ENCODE measurements at places on chromosomes 6 and 20.

DNA sequence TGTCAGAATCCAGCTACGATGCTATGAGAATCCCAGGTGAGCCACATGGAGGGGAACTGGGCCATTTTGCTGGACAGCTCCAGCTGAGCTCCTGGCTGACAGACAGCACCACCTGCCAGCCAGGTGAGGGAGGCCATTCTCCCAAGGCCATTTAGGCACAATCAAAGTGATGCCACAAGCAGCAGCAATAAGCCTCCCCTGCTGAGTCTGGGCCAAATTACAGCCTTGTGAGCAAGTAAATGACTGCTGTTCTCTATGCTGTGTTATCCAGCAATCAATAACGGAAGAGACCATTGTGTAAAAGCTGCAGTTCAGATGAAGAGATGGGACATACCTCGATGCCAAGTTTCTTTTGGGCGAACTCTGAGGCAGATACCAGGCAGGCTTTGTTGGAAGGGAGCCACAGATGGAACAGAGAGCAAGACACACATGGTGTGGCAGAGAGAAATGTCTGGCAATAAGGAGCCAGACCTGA lies 14.0 kb upstream of the SCGN start:
- no peak for DNase-seq

GRCh38 chr20:57124800-57125517 lies 141.5 kb downstream of the BMP7 start:
- no peak for DNase-seq

- DNase-seq, result no peak
These were observed 306.6 kb downstream of the PRKN start for GRCh38 chr6:162421004-162421403.

- DNase-seq, result no peak
These were observed 7.1 kb upstream of the DUSP22 start for GRCh38 chr6:285030-285771.

GRCh38 chr6:79208816-79209215 lies 25.7 kb downstream of the HMGN3 start:
- no peak for DNase-seq

DNA sequence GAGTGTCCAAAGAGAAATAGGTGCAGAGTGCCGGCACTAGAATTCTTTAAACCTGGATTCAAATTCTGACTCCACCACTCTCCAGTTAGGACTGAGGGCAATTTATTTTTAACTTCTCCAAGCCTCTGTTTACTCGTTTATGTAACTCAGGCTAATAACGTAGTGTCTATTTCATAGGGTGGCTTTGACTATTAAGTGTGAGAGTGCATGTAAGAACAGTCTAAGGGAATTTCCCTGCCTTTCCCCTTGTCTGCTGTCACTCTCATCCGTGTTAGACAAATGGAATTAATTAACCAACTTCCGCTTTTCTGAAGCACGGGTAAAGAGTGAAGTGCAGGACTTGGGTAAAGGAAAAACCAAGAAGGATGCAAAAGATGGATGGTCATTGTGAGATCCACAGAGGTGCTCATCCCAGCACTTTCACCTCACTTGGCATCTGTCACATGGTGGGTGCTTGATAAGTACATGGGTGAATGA lies 4.1 kb upstream of the ZKSCAN8 start:
- DNase-seq, result no peak

DNA sequence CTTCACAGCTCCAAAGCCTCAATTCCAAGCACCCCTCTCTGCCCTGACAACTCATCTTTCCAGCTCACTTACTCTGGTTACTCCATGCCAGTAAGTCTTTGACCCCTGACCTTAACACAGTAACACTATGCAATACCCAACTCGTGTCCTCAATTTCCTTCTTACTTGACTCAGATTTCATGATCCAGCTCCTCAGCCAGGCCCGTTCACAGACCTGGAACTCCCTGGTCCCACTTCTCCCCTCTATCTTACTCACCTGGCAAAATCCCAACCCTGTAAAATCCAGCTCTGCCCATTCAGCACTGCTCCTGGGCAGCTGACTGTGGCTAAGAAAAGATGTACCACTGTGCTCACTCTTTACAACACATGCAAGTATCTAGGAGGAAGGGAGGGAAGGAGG lies 7.9 kb downstream of the GNL1 start:
- peak; percentile 29 for DNase-seq

GRCh38 chr6:83613378-83613777 lies 95.5 kb downstream of the SNAP91 start:
- no peak for DNase-seq

- DNase-seq, result no peak
These were observed 53.1 kb downstream of the NINL start for GRCh38 chr20:25532015-25532751.

DNA sequence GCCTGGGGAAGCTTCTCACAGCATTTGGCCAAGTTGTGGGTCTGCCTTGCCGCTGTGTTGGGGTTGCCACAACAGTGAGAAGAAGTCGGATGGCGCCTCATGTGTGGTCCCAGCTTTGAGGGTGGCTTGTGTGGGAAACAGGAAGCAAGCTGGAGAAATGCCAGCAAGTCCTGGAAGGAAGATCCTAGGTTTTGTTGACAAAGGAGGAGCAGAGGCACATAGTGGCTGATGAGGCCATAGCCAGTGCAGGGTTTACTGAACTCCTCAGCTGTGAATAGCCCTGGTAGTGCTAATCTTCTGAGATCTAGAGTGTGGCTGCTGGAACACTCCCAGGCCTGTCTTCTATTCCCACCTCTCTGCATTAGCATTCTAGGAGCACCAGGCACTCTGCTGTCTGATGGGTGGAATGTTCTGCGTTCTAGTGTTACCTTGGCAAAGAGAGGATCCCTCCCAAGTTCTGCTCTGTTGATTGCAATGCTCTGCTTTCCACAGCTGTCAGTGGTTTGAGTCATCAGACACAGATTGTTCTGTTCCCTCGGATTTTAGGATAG lies 25.2 kb downstream of the SNPH start:
- peak; percentile 55 for DNase-seq

DNA sequence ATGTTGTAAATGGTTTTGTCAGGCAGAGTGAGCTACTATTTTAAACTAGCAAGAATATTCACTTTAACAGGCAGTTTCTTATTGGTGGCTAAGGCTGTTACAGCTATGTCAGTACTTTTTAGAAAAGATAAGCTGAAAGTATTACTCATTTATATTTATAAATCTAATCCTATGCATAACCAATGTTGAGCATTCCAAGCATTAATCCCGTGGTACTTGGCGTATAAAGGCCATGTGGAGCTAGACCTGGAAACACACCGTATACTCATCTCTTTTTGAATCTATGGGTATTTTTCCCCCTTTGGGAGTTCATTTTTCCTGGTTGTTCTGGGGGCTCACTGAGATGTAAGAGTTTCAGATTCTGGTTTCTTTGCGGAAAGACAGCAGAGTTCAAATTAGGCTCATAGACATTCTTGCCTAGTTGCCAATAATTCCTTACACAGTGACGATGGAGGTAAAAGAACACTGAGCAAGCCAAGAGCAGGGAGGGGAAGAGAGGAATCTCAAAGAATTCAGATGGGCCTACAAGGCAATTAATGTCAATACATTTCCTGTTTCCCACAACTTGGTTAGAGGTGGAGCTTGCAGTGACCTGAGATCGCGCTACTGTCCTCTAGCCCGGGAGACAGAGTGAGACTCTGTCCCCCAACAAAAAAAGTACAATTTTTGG lies 211.5 kb downstream of the SOX4 start:
- DNase-seq, result no peak

DNA sequence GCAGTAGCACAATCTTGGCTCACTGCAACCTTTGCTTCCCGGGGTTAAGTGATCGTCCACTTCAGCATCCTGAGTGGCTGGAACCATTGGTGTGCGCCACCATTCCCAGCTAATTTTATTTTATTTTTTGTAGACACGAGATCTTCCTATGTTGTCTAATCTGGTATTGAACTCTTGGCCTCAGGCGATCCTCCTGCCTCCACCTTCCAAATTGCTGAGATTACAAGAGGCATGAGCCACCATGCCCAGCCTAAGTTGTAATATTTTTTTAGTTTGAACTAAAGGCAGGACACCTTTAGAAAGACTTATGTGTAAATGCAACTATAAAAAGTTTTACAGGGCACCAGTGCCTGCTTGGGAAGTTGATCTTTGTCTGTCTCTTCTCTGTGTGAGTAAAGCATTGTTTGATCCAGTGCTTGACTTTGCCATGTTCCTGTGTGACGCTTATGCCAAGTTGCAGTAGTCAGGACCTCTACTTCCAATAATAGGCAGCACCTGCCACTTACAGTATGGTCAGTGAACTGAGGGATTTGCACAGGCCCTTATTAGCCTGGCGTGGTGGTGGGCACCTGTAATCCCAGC lies 46.9 kb downstream of the JARID2 start:
- DNase-seq, result no peak

- no peak for DNase-seq
These were observed at the start of gene SMIM28 for GRCh38 chr6:138377844-138378243. Gene SMIM28, plus strand, starts transcription at chr6:138377905. Its CDS starts 168 bp downstream, at chr6:138378073.

DNA sequence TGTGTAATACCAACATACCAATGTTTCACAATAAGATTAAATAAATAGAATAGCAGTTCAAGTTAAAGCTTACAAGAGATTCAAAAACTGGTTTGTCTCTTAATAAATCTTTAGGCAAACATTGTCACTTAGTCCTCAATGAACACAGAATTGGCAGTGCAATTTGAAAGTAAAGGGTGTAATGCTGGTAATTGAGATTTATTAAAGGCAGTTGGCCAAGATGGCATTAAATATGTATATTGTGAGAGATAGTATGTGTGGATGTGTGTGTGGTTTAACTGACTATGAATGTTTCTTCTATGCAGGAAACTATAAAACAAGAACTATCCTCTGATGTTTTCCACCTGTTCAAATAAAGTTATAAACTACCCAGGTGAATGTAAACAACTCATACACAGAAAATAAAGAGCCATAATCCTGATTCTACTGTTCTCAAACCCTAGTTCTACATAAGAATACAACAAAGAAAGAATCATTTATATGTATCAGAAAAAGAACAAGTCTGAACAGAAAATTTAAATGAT lies 267.9 kb upstream of the PTCHD4 start:
- no peak for DNase-seq

- peak; percentile 25 for DNase-seq
These were observed 11.5 kb downstream of the DHX35 start for GRCh38 chr20:38973645-38974044.

DNA sequence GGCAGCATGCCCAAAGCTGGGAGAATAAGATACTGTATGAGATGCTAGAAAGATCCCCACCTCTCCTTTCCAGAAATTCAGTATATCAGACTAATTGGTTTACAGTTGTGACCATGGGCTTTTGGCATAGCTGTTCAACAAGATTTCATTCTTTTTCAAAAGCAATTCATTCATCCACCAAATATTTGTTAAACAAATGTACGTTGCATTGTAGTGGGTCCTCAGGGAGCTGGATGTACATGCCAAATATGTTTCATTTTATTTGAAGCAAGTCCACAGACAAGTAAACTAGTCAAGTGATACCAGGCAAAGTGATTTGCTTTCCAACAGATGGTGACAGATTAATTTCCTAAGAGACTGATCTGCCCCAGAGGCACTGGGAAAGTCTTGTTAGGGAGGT lies 85.8 kb upstream of the ESR1 start:
- no peak for DNase-seq

DNA sequence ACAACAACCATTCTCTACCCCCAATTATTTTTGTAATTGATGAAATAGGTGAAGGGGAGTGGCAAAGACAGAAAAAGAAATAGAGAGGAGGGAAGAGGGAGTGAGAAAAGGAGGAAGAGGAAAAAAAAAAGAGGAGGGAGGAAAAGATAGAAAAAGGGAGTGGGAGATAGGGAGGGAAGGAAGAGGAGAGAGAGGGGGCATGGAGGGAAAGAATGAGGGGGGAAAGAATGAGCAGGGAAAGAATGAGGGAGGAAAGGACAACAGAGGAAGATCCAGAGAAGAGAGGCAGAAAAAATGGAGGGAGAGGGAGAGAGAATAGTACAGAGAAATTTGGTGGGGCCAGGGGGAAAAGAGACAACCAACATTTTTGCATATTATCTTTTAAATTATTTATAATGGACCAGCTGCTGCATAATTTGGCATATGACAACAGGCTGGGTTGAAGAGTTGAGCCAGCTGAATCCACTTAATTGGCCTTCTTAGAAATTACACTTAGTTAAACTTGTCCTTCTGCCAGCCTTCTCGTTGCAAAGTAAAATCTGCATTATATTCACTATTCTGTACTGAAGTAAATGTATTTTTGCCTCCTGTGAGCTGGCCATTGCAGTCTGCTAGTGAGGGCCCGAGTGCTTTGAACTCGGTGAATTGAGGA lies 101.0 kb downstream of the ARHGAP18 start:
- no peak for DNase-seq

- no peak for DNase-seq
These were observed 41.2 kb downstream of the HIVEP2 start for GRCh38 chr6:142903812-142904211.

DNA sequence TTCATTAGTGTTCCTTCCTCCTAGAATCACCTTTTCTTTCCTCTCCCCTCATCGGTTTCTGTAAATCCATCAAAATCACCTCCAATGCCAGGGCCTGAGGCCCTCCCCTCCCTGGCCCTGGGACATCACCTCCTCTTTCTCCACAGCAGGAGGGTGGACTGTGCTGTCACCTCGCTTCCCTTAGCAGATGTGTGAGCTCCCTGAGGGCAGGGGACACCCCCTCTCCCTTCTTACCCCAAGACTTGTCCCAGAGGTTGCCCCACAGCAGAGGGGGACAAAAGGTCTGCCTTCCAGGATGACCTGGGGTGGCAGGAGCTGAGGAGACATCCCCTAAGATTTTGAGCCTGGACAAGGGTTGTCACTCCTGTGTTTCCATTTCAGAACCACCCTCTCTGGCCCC lies 5.9 kb downstream of the ULBP1 start:
- DNase-seq, result no peak

DNA sequence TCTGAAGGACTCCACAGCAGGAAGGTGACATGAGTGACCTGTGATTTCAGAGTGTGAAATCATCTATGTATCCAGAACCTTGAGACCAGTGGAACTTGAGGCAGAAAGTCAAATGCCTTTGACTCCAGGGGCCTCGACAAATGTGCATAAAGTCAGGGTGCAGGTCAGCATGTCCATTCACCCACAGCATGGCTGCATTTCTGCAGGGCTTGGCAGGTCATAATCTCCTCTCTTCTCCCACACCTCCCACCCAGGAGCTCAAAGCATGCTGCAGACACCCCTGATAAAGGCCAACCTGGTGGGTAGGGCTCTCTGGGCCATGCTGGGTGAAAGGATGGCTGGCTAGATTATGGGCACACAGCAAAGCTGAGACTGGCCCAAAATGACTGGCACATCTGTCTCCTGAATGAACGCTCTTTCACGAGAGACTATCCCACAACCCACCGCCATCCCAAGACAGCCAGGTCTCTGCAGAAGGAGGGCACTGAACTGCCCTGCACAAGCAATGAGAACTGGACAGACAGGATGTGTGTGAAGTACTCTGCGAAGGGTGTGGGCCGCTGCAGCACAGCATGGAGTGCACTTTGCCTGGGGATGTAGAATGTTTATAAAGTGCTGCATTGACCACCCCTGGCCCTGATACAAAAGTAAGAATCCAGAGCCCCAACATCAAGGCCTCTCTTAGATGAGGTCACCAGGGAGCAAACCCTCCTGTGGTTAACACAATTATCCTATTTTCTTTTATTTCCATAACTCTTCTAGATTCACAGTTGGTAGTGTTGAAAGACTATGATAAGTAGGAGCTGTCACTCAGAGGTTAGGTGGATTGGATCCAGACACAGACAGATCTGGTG lies 78.2 kb upstream of the NXT1 start:
- DNase-seq, result no peak

GRCh38 chr20:23644164-23644563 lies 6.4 kb upstream of the CST3 start:
- DNase-seq, result no peak

All from AG08396 (cell line).